ENCODE measurements at places on chromosomes 7 and 10.
A peak's percentile ranks its signal among the peaks of the same experiment; 100 is the strongest.

DNA sequence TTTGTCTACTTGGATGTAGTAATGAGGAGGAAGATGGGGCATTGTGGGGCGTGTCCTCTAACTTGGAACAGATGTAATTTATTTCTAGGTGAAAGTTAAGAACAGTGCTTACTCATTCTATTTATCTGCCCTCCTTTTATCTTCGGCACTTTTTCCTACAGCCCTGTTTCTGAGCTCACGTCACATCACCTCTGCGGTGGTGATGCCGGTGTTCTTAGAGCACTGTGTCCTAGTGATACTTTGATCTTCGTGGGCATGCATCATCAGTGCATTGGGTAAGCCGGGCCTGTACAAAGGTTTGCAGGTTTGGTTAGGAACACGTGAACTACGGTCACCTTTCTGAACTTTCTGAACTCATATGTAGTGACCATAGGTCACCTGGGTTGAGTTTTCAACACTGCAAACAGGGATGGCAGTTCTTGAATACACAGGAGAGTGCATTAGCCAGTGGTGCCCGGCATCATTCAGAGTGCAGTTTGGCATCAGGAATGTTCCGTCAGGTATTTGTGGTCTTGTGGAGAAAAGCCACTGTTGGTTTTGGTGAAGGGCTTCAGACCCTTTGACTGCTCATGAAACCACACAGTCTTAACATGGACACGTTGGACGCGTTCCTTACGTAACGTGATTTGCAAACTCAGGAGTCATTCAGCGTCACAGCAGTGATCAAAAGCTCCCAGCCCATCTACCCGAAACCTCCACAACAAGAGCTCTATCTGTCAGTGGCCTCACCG is 5.6 kb downstream of the POR start:
- DNase-seq = no peak

- no peak for DNase-seq
These were observed 9.5 kb upstream of the TLX1 start for GRCh38 chr10:101121654-101122031.

GRCh38 chr7:116977172-116977571 is 23.9 kb downstream of the ST7 start:
- DNase-seq = no peak

DNA sequence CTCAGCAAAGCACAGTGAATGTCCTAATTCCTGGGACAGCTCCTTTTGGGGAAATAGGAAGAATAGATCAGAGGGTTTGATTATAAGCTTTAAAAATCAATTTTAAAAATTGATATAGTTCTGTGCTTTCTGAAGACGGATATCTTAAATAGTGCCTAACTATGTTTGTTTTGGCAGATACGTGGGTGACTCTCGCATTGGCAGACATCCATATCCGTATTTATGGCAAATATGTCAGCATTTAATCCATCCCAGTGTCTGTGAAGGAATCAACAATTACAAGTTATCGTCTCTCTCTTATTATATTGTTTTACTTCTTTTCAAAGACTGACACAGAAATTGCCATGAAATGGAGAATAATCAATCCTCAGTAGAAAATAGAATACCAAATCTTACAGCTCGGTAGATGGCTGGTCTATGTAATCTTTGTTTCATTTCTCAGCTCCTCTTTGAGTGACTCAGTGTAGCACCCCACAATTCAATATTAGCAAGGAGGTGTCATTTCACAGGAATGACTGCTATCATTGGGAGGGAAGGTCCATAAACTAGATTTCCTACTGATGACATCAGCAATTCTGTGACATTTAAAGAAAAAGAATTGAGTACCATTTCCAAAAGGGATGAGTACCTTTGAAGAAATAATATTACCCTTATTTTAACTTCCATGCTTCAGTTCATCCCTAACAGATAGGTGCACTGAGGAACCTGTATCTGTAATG is 186.4 kb upstream of the NFE2L3 start:
- peak; percentile 21 for DNase-seq

DNA sequence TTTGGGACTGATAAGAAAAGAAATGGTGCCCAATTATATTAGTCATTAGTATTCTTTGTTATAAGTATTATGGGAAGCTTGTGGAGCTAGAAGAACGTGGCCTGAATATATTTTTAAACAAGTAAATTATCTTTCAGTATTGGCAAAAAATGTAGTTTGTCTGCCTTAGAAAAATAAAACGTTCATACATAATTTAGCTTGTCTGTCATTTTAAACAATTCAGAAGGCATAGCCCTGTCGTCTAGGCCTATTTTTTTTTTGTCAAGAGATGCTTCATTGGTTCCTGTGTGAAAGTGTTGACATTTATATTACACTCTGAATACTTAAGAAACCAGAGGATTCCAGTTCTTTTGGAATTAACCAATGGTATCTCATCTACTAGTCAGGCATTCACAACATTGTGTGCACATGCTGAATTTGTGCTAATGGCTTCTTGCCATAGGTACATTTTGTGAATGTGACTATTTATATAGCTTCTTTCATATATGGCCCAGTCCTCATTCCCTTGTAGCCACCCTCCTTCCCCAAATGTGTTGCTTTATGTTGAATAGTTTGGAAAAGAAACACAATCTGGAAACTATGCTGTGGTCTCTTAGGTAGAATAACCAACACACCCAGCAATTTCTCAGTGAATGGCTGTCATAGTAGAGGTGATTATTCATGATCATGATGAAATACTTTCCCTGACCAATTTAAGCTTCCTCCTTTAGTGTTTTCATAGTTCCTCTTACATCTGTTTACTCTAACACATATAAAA is 435.8 kb downstream of the EXOC4 start:
- peak; percentile 7 for DNase-seq

DNA sequence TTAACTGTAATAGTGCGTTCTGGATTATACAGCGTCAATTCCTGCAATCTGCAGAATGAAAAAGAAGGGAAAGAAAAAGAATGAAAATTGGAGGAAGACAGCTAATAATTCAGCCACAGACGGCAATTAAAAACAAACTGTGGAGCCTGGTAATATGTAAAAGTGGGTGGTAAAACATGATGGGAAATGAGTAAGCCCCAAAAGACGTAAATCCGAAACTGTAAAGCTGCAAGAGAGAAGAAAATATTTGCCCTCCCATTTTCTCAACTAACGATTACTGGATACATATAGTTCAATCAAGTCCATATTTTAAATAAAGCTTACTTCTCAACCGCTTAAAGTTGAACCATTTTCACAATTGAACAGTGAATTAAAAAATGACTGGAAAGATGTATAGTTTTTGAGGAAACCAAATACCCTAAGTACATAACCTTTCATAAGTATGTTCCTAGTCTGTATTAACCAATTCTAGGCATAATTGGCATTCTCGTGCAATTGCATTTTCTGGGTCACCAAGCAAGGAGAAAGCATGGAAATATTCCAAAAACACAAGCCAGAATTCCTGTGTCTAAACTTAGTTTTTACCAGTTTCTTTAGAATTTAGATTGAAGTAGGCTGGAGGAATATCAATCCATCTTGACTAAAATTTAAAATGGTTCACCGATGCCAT is 44.8 kb downstream of the MALSU1 start:
- DNase-seq = no peak

DNA sequence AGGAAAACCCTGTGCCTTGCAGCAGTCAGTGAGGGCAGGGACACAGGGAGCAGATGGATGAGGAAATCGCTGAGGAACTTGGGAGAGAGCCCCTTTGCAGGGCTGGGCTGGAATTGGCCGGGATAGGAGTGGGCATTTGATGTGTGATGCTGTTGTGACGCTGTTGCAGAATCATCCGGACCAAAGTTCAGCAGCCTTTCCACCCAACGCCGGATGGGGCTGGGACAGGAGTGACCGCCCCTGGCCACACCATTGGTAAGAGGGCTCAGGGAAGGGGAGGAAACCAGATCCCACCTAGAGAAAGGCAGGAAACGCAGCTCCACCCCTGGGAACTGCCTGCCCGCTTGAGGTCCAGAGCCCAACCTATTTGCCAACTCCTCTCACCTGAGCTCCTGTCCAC is 33.9 kb downstream of the PAX2 start:
- no peak for DNase-seq

GRCh38 chr7:150737265-150738055 is at the start of gene GIMAP5:
Gene GIMAP5, plus strand, starts transcription at chr7:150737418. Its CDS starts 3,467 bp downstream, at chr7:150740885.
- DNase-seq = no peak

- DNase-seq = no peak
These were observed 128.8 kb upstream of the FAM20C start for GRCh38 chr7:63521-64021.

GRCh38 chr7:150826061-150826849 is 25.7 kb downstream of the TMEM176A start:
- DNase-seq = no peak

DNA sequence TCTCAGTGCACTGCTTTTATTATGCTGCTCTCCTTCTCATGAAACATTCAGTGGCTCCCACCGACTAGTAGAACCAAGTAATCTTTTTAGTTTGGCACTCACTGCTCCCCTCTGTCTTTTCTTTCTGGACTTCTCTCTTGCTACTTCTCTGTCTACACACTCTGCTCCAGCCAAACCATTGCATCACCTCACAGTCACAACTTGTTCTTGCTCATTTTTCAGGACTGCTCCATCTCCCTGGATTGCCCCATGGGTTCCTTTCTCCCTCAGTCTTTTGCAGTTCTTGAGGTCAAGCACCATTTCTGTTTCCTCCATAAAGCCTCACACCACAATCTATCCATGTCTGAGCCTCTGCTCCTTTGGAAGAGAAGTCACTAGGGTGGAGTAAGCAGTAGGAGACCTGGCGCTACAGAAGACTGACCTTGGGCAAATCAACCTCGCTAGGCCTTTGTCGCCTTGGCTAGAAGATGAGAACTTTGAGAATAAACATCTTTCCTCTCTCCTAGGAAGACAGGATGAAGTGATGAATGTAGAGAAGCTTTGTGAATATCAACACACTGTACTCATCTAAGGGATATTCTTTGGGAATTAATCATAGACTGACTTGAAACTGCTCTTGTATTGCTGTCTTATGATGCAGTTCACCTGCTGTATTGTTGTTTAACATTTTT is 186.2 kb downstream of the LRMDA start:
- DNase-seq = no peak

DNA sequence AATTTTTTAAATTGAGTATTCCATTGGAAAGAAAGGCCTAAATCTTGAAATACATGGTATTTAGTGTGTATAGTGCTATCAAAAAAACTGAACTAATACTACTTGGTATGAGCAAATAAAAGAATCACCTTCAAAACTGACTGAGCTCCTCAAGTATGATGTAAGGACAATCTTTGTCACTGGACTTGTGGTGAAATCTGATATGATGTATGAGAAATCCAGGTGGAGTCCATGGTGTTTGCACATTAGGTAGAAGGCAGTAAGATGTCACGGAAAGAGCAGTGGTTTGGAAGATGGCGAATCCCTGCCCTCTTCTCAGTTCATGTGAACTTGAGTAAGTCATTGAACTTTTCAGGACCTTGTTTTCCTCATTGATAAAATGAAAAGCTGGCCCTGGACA is 62.1 kb upstream of the COL1A2 start:
- no peak for DNase-seq

- DNase-seq = no peak
These were observed 158.0 kb downstream of the C7orf25 start for GRCh38 chr7:42753811-42754363.

DNA sequence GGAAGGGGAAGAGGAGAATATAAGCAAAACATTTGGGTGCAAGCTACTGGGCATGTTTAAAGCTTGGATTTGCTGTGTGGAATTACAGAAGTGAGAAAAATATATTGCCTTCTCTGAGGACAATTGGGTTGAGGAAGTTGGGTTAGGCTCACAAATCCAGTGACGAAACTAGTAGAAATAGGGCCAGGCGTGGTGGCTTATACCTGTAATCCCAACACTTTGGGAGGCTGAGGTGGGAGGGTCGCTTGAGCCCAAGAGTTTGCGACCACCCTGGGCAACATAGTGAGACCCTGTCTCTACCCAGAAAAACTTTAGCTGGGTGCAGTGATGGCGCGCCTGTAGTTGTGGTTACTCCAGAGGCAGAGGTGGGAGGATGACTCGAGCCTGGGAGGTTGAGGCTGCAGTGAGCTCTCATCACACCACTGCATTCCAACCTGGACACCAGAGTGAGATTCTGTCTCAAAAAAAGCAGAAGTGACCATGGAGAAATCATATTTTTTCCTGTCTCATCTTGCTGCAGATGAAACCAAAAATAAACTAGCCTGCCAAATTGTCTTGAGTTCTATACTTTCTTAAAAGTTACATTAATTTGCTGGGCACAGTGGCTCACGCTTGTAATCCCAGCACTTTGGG is 22.4 kb downstream of the NRBF2 start:
- DNase-seq = no peak

DNA sequence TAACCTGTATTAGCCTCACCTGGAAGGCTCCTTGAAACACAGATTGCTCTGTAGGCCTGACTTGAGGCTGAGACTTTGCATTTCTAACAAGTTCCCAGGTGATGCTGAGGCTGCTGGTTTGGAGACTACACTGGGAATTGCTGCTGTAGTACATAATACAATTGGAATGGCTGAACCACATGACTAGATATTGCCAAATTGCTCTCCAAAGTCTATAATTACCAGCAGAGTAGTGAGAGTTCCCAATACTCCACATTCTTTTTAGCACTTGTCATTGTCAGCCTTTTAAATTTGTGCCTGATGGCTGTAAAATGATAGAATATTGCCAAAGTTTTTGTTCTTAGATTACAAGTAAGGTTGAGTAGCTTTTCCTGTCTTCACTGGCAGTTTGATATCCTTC is 39.9 kb downstream of the PLEKHA8 start:
- no peak for DNase-seq

DNA sequence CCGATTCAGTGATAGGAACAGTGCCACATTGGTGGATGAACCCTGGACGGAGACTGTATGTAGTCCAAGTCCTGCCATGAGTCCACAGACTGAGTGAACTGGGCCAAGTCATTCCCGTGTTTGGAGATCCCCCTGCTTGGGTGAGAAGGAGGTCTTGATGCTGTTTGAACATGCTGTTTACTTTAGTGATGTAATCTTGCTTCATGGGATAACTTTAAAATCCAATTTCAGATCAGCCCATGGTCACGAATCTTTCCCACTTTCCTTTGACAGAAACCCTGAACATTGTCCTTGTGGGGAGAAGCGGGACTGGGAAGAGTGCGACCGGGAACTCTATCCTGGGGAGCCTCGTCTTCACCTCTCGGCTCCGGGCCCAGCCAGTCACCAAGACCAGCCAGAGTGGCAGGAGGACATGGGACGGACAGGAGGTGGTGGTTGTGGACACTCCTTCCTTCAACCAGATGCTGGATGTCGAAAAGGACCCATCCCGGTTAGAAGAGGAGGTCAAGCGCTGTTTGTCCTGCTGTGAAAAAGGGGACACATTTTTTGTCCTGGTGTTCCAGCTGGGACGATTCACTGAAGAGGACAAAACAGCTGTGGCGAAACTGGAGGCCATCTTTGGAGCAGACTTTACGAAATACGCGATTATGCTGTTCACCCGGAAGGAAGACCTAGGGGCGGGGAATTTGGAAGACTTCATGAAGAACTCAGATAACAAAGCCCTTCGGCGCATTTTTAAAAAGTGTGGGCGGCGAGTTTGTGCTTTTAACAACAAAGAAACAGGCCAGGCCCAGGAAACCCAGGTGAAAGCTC is 26.6 kb downstream of the GIMAP8 start:
- no peak for DNase-seq

All from NCI-H2029 (cell line).